ENCODE measurements at places on chromosomes 5 and 9.

DNA sequence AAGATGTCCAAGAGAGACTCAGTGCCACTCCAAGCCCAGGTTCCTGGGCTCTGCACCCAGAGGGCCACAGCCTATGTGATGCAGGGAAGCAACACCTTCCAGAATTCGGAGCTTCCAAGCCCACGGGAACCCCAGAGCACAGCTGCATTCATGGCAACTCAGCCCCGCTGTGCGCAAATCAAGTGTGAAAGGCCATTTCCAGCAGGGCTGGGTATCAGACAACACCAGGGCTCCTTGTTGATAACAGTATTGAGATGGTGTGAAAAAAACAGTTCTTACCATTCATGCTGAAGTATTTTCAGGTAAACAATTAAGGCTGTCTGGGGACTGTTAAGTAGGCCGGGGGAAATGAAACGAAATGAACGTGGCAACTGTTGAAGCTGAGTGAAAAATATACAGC is 10.1 kb downstream of the ROR2 start:
- no peak for DNase-seq

DNA sequence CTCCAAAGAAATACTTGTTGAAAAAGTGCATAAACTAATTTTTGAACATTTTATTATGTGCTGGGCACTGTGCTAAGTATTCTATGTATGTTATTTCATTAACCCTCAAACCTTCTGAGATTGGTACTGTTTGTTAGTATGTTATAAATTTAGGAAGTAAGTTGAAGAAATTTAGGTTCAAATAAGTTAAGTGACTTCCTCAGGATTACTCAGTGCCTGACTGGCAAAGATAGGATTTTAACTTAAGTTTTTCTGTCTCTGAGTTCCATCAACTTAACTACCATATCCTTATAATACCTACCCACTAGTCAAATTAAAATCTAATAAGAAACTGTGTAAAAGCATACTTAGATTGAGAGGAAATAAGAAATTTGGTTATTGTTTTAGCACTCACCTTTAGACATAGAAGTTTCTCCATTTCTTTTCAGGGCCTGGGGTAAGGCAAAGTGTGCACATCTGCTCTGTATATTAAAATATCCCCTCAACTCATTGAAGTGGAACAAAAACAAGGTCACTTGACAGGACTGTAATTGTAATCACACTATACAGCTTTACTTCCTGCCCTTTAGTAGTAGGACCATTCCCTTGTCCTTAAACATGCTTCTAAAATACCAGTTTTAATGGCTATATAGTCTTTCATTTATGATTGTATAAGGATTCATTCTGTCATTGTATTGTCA is 15.2 kb downstream of the TGFBR1 start:
- no peak for DNase-seq

DNA sequence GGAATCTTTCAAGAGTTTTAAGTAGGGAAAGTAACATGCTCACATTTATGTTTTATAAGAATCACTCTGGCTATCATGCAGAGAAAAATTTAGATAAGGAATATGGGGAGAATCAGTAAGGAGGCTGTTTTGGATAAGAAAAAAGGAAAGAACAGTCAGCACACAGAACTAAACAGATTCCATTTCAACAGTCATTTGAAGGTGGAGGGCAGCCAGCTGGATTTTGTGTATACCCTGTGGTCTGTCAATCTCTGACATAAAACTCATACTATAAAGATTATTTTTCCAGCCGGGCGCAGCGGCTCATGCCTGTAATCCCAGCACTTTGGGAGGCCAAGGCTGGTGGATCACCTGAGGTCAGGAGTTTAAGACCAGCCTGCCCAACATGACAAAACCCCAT is 64.2 kb downstream of the PCA3 start:
- no peak for DNase-seq

DNA sequence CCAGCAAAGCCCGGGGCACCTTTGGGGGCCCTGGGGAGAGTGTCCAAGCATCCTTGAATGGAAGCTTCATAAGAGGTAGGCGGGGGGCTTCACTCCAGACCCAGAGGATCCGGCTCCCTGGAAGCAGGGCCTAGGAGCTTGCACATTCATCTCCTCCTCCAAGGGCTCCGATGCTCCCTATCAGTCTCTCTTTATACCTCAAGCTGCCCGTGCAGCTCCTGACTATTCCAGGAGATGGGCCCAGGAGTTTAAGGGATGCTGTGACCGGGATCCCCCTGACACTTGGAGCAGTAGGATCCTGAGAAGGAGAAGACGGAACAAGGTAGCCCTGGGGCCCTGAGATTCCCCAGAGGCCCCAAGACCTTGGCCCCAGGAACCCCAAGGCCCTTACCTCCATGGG is 25.9 kb downstream of the CSF1R start:
- no peak for DNase-seq

GRCh38 chr9:72977670-72978069 is 24.8 kb upstream of the ALDH1A1 start:
- no peak for DNase-seq

DNA sequence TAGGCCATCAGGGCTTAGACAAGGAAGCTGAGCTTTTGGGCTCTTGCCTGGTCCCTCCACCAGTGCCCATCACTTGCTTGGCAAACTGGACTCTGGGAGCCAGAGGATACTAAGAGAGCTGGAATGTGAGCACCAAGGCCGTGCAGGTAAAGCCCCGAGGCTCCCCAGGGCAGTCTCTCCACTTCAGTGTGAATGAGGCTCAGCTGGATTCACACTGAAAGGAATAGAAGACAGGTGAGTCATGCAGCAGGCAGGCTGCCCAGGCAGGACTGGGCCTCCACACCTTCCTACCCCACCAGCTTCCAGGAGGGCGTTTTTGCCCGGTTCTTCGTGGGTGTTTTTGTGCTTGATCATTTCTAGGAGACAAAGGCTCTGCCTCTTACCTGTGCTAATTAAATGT is 7.3 kb upstream of the CTSV start:
- DNase-seq: no peak

GRCh38 chr5:32394981-32395380 is 49.6 kb downstream of the ZFR start:
- no peak for DNase-seq

GRCh38 chr5:16538006-16538405 is 72.4 kb upstream of the ZNF622 start:
- DNase-seq: no peak

- DNase-seq: no peak
Observed at GRCh38 chr9:130159057-130159456, 13.1 kb upstream of the NCS1 start.

- no peak for DNase-seq
Observed at GRCh38 chr5:180626661-180627385, 22.6 kb downstream of the FLT4 start.

- no peak for DNase-seq
Observed at GRCh38 chr9:98625728-98626127, 83.0 kb downstream of the GABBR2 start.
